RWPE2 (cell line): ENCODE measurements at places on chromosomes 7 and 10.

GRCh38 chr7:158102897-158103296, 484.7 kb downstream of the PTPRN2 start:
- DNase-seq: no peak

GRCh38 chr10:96339956-96340904, 18.6 kb downstream of the OPALIN start:
- DNase-seq: no peak

DNA sequence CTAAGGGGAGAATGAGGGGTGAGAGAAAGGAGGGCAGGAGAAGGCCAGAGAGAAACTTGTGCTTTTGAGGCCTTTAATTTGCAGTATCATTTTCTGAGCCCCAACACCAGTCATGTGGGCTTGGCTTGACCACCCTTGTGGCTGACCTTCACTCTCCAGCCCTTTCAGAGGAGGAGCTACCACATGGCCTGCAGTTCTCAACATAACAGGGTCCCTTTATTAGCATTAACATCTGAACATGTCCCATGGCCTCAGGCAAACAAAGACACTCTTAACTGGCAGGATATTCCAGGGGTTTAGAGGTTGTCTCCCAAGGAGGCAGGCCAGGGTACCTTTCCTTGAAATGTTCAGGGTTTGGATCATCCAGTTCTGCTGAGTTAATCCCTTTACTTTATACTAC, 6.7 kb downstream of the ZNF713 start:
- no peak for DNase-seq

DNA sequence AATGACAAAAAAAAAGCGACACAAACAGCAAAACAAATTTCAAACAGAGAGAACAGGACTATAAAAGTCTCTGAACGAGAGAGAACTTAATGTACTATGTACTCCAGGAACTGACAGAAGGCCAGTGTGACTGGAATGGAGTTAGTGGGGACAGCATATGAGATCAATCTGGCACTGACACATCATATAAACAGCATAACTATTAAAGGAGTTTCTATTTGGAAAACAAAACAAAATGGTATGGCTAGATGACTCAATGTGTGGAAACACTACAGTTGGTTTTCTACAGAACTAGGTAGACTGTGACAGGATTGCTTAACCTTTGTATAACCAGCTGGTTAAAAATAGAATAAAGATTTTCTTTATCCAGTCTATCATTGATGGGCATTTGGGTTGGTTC, 232.9 kb upstream of the KAT6B start:
- DNase-seq: no peak

GRCh38 chr10:60367024-60367423, 22.7 kb downstream of the ANK3 start:
- no peak for DNase-seq

DNA sequence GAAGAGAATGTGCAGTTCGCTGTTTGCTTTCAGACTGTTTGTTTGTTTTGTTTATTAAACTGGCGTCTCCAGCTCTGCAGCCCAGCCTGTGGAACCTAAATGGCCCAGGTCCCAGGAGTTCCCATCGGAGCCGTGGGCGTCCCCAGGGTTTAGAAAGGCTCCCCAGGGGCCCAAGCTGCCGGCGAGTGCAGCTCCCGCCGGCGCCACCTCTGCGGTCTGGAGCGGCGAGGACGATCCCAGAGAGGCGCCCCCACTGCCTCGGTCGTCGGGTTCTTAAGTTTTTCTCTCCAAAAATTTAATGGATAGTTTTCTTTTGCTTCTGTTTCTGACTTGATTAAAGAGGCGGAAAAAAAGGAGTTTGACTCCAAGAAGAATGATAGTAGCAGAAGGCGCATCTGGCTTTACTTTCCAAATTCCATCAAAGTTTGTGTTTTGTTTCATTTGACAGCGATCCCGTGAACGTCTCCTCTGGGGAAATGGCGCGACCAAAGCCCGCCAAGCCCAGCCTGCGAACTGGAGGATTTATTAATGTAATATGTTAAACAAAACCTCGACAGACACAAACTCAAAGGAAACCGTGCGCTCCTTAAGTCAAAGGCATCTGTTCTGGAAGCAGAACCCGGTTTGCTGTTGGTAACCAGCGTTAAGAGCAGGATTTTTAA, 718 bp upstream of the FZD1 start:
- no peak for DNase-seq

DNA sequence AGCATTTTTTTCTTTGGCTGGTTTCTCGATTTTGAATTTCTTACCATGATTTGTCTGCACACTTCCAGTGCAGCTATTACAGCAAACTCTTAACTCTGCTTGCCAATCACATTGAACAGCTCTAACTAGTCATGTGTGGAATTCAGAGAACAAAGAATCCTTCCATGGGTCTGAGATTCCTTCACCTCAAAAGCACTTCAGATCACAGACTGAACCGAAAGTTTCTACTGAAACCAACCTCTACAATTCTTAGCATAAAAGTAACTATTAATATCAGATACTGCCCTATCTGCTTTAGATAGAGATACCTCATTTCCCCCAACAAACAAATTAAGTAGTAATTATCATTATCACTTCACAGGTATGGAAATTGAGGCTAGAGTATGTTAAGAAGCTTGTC, 56.5 kb upstream of the SP4 start:
- no peak for DNase-seq

- DNase-seq: no peak
Measured at GRCh38 chr7:69122953-69123352, 475.3 kb upstream of the AUTS2 start.

GRCh38 chr7:98357751-98358161, 43.1 kb downstream of the BAIAP2L1 start:
- DNase-seq: no peak

GRCh38 chr7:103797647-103798307, 191.7 kb downstream of the RELN start:
- no peak for DNase-seq

DNA sequence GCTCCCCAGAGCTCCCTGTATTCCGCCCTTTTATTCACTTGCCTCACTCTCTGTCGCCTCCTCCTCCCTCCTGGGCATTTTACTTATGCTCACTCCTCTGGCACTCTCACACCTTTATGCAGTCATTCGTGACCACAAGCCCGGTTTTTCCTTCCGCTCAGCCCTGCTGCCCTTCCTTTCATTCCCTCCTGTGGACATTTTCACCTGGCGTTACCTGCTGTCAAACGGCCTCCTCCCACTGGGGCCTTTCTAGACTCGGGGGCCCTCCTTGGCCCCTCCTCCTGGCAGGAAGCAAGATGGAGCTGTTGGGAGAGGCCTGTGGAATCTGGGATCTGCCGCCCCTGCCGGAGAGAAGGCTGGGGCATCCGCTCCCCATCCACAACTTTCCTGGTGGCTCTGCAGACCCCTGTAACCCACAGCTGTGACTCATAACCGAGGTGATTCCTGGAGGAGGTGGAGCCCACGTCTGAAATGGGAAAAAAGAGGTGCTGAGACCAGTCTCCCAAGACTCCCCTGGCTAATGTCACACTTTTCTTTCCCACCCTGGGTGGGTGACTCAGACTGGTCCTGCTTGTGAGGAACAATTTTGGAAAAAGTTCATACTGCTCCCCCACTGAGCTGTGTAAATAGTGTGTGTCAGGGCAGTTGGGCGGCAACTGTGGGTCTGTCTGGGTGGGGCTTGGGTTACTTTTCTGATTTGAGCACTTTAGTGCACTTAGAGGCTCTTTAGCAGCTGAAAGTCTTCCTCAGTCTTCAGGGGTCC, 1.2 kb downstream of the VCL start:
- DNase-seq: peak; percentile 85

GRCh38 chr7:88169717-88170320, 50.0 kb downstream of the SRI start:
- DNase-seq: no peak

DNA sequence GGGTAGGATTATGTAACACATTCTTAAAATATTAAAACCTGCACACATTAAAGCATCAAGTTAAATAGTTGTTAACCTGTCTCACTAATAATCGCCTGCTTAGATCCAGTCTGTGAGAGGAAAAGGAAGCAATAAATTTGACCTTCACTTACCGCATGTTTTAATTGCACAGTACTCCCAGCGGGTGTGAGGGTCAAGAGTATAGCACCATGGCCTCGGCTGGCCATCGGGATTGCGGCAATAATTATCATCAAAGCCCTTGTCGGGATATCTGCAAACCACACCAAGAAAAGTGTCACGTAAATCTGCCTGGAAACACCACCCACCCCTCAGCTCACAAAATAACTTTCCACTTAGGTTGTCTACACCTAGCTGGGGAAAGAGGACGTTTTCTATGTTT, 26.6 kb downstream of the HGF start:
- DNase-seq: no peak

GRCh38 chr10:103691723-103692435, 163.5 kb downstream of the SH3PXD2A start:
- no peak for DNase-seq

GRCh38 chr10:6423004-6423403, 157.1 kb downstream of the PRKCQ start:
- no peak for DNase-seq
